ENCODE measurements at places on chromosomes 1 and 21.

GRCh38 chr1:21383785-21384401 is 56.0 kb upstream of the NBPF3 start:
- DNase-seq, result no peak

DNA sequence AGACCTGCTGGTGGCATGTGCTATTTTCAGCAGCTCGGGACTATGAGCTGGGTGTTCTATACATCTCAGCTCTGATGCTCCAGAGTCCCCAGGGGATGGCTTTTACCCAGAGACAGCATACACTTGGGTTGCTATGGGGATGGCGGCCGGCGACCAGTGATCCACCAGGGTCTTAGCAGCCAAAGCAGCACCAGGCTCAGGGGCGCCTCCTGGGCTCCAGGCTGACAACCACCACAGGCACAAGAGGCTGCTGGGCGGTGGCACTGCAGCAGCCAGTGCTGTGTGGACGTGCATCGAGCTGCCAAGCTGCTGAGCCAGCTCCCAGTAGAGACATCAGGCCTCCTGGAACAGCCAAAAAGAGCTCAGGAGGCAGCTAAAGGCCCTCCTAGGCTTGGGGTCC is 37.6 kb upstream of the CLSTN1 start:
- no peak for DNase-seq

GRCh38 chr21:34311561-34312330 is 52.1 kb upstream of the KCNE2 start:
- no peak for DNase-seq

DNA sequence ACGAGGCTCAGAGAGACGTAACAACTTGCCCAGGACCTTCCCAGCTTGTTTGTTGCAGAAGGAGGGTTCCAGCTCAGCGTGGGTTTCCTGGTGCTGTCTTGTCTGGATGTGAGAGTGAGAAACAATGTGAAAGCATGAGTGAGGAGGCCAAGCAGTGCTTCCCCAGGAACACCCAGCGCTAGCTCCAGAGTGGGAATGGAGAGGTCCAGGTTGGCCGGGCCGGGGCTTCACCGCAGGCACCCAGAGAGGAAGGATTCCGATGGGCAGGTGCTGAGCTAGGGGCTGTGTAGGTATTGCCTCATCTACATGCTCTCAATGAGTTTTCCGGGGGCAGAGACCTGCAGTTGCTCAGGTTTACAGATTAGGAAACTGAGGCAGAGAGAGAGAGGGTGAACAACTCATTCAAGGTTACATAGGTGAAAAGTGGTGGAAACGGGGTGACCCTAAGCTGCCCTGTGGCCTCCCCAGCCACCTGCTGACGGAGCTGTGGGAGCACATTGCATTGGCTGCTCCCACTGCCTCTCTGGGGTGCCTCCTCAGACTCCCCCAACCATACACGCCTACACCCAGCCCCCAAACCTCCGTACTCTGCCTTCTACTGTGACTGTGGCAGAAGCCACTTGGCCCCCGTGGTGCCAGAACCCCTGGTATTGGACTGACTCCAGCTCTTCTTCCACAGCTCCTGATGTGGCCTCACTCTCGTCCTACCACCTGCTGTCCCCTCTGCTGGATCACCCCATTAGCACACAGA is 51.2 kb downstream of the B3GALT5 start:
- no peak for DNase-seq

DNA sequence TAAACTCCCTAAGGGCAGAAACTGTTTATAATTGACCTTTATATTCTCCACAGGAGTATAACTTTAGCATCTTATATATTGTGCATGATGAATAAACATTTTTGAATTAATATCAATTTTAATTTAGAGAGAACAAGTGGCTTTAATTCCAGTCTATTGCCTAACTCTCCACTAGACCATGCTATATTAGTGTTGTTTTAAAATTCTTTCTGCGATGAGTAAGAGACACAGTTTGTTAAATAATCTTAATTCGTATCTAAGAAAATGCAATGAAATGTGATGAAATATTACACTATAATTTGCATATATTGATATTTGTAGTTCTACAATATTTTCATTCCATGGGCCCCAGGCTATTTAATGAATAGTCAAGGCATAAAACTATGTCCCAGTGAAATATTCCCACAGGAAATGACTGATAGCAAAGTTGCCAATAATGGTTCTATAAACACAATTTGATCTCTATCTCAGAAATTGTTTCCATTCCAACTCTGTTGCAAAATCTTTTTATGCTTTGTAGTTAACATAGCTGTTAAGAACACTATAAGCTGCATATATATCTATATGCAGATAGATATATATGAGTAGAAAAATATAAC is 2.9 kb upstream of the SYDE2 start:
- no peak for DNase-seq

DNA sequence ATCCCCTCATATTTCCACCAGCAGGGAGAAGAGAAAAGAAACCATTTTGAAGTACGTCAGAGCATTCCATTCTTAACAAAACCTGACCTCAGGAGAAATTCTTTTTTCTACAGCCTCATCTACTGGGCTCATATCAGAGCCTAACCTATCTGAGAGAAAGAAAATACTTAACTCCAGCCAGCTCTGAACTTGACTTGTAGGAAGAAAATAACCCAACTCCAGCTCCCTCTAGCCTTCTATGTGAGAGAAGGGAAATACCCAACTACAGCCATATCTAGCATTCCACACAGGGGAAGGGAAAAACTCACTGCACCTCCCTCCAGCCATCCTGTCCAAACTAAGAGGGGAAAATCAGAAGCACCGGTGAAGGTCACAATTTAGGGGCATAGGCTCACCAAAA is 57.7 kb downstream of the SPATA6 start:
- no peak for DNase-seq

Data from stimulated activated CD8-positive, alpha-beta memory T cell treated with anti-CD3 and anti-CD28 coated beads, Interleukin-4, amount 100 ng/mL, for 1 hour (primary cell).